ENCODE measurements at places on chromosomes 1 and 21.
A peak's percentile ranks its signal among the peaks of the same experiment; 100 is the strongest.

GRCh38 chr1:181014477-181015250 lies 8.0 kb downstream of the STX6 start:
- DNase-seq, result no peak

- no peak for DNase-seq
These were observed 11.7 kb downstream of the MPZ start for GRCh38 chr1:161298116-161298515.

DNA sequence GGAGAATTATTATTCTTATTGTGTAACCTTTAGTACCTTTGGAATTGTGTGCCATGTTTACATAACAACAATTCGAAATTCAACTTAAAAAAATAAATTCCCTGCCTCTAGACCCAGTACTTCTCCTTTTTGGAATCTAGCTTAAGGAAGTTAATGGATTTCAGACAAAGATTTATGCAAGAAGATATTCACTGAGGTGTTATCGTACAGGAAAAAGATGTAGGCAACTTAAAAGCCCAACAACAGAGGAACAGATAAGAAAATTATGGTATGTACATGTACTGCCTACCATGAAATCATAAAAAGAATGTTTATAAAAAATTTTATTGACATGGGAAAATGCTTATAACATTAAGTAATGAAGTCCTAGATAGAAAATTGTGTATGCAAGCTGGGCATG lies 18.2 kb upstream of the STMN1 start:
- no peak for DNase-seq

- no peak for DNase-seq
These were observed 22.3 kb upstream of the COL18A1 start for GRCh38 chr21:45382697-45382997.

GRCh38 chr1:234601301-234602017 lies 8.5 kb downstream of the IRF2BP2 start:
- no peak for DNase-seq

- DNase-seq, result no peak
These were observed 1018.5 kb downstream of the ADGRL2 start for GRCh38 chr1:82819234-82819633.

- no peak for DNase-seq
These were observed 42.6 kb downstream of the AHDC1 start for GRCh38 chr1:27561124-27561899.

- DNase-seq, result no peak
These were observed 20.1 kb downstream of the OSBPL9 start for GRCh38 chr1:51636764-51637522.

DNA sequence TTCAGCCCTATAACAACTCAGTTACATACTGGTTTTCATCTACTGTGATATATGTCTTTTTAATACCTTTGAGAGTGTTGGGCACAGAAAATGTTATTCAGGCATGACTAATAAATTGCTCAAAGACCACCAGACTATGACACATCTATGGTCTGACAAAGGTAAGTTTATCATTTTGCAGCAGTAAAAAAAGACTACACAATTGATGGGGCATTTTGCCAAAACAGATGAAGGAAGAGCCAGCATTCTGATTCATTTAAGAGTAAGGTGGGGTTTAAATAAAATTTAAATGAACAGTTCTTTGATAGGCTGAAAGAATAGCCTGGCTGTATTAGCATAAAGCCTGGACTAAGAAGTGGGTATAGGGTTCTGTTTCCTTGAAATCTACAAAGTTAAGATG lies 8.8 kb upstream of the RNPC3 start:
- no peak for DNase-seq

GRCh38 chr1:183550915-183551314 lies 39.3 kb downstream of the NCF2 start:
- DNase-seq, result no peak

GRCh38 chr1:108605633-108606032 lies 45.7 kb downstream of the EEIG2 start:
- DNase-seq, result no peak

GRCh38 chr1:25182629-25183028 lies 49.7 kb downstream of the SYF2 start:
- no peak for DNase-seq

- DNase-seq, result no peak
These were observed 135.1 kb downstream of the ACTL8 start for GRCh38 chr1:17890056-17890814.

GRCh38 chr1:222413436-222413835 lies 134.5 kb downstream of the HHIPL2 start:
- DNase-seq, result no peak

GRCh38 chr1:83960669-83961277 lies 38.2 kb downstream of the TTLL7 start:
- DNase-seq, result no peak

- no peak for DNase-seq
These were observed 6.9 kb upstream of the ANGPTL3 start for GRCh38 chr1:62590255-62590969.

DNA sequence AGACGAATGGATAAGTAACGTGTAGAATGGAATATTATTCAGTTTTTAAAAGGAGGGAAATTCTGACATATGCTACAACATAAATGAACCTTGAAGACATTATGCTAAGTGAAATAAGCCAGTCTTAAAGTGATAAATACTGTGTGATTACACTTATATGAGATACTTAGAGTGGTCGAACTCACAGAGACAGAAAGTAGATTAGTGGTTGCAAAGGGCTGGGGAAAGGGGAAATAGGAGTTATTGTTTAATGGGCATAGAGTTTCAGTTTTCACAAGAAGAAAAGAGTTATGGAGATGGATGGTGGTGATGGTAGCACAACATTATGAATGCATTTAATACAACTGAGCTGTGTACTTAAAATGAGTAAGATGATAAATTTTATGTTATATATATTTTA lies 14.7 kb upstream of the AHCYL1 start:
- no peak for DNase-seq

DNA sequence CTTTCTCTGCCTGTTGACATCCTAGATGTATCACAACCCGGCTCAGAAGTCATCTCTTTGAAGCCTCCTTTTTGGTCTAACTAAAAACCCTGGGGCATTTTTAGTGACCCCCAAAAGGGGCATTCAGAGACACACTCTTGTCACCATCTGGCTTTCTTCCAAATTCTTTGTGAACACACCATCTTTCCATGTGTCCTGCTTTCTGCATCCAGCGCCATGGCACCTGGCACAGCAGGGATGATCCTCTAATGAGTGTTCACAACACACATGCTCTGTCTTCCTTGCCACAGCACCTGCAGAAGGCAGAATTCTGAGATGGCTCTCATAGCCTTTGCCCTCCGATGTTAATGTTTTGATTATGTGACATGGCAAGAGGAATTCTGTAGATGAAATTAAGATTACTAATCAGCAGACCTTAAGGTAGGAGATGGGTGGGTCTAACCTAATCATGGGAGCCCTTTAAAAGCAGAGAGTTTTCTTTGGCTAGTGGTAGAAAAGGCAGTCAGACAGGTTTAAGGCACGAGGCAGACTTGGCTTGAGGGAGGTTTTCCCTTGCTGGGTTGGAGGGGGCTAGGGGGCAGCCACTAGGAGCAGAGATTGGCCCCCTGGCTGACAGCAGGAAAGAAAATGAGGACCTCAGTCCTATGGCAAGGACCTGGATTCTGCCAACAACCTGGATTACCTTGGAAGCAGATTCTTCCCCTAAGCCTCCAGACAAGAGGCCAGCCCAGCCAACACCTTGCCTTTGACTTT lies 4.9 kb upstream of the TMEM61 start:
- no peak for DNase-seq

DNA sequence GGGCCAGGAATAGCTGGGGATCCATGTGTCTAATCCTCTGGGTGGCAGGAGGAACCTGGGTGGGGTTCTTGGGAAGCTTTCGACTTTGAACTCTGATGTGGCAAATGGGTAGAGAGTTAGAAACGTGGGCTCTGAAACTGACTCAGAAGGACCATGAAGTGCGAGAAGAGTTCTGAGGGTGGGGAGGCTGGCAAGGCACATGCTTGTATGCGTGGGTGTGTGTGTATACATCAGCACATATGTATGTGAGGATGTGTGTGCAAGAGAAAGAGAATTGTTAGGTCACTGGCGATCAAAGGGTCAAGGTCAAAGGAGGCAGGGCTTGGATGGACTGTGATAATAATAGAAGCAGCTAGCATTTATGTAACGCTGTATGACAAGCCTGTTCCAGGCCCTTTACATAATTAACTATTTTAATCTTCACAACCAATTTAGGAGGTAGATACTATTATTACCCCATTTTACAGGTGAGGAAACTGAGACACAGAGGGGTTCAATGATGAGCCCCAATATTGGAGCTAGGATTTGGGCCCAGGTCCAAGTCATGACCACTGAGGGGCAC lies 84.5 kb upstream of the POU3F1 start:
- DNase-seq, result no peak

GRCh38 chr21:35933466-35933865 lies 126.9 kb downstream of the SETD4 start:
- no peak for DNase-seq

DNA sequence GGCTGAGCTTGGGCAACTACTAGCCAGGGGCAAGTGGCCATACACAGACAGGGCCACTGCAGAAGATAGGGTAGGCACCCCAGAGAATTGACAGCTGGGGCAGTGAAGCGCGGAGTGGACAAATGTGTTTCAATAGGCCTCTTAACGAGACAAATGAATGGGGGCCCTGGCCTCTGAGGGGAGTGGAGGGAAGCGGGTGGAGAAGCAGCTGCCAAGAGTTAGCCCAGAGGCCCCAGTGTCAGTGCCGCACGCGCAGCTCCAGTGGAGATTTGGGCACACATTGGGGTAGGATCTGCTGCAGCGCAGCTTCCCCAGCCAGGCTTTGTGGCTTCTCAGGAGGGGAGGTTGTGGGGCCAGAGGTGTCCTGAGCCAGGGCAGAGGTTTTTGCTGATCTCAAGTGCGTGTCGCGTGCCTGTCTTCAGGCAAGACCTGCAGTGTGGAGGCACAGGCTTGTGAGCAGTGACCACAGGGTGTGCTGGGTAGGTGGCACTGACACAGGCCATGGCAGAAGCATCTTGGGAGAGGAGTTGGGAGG lies 16.9 kb downstream of the PTPRF start:
- no peak for DNase-seq

DNA sequence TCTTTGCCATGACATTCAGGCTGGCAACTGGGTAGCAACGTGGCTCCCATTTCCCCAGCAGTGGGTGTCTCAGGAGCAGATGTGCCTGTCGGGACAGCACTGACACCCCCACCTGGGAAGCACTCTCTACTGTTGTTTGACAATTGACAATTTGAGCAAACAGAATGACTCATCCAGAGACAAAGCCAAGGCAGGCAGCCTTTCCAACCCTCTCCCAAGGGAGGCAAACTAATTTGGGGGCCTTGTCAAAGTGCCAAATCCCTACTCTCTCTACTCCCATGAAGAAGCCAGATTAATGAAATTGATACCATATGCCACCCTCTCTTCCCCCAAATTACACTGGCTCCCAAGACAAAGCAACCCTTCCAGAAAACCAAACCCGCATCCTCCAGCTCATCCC lies 65.6 kb downstream of the GRIK3 start:
- peak; percentile 94 for DNase-seq

DNA sequence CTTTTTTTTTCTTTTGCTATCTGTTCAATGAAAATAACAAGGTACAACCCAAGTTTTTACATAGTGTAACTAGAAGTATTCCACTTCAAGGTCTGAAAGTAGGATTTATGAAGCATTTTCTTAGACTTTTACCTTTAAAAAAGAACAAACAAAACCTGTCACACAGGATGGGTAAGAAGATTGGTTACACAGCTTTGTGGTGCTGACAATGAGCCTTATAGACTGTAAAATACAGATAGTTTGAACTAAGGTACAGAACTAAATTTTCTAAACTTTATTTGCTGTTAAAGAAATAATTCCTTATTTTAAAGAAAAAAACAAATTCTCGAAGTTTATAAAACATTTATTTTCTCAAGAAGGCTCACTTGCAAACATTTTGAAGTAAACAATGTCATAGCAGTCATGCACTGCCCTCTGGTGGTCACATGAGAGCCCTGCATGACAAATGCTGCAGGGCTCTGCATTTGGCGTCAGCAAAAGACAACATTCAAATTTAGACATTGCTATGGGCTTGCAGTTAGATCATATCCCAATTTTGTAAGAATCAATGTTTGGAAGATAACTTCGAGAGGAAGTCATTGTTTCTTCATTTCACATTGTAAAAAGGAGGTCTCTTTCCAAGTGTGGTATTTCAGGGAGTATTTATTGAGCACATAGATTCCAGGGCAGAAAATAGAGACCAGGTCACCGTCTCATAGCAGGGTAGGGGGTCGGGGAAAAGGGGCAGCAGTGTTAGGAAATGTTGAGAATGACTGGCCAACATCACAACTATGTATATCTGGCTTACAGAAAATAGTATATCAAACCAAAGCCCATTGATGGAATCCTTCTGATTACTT lies 115.3 kb upstream of the FMN2 start:
- DNase-seq, result peak; percentile 50

Data from NCI-H1694 (cell line).